ENCODE measurements at places on chromosomes 2 and 18.

DNA sequence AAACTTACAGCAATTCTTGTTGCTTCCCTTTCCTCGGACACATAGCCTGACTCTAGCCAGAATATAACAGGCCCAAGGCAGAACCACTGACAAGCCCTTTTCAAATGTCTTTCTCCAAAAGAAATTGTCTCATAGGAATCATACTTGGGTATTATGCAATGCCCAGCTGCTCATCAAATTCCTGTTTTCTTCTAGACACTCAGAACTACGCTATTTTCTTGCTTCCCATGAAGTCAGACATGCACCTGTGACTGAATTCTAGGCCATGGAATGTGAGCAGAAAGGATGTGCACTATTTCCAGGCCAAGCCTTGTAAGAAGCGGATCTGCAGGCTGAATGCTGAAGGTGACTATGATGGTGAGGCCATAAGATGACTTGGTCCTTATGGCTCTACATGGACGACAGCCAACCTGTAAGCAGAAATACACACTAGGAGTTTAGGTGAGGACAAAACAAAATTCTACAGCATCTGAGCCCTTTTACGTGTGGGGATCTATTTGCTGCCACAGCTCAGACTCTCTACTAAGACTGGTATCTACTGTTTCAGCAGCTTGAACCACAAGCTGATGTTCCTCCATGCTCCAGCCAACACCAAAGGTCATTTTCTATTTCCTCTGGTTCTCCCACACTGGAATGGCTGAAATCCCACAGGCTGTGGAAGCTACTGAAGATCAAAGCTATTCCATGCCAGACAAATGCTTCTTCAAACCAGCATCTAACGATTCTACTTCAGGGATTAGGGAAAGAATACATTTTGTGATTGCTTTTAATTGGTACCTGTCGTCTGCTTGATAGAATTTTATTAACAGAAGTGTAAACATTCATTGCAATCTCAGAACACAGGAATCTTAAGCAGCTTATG is 378.7 kb downstream of the RBM43 start:
- no peak for DNase-seq

DNA sequence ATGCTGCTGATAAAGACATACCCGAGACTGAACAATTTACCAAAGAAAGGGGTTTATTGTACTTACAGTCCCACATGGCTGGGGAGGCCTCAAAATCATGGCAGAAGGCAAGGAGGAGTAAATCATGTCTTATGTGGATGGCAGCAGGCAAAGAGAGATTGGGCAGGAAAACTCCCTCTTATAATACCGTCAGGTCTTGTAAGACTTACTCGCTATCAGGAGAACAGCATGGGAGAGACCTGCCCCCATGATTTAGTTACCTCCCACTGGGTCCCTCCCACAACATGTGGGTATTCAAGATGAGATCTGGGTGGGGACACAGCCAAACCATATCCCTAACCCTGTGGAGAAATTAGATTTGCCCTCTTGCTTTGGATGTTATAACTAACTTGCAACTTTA is 1068.0 kb upstream of the ZEB2 start:
- no peak for DNase-seq

GRCh38 chr18:51513517-51513916 is 316.0 kb upstream of the MEX3C start:
- DNase-seq: no peak

- DNase-seq: no peak
These were observed 757 bp downstream of the HDHD2 start for GRCh38 chr18:47149457-47150028.

- no peak for DNase-seq
These were observed 43.3 kb downstream of the ZNF532 start for GRCh38 chr18:58908006-58908405.

GRCh38 chr2:133884739-133885381 is 316.6 kb upstream of the NCKAP5 start:
- no peak for DNase-seq

GRCh38 chr18:76764291-76764901 is 58.0 kb upstream of the ZNF236 start:
- DNase-seq: no peak

DNA sequence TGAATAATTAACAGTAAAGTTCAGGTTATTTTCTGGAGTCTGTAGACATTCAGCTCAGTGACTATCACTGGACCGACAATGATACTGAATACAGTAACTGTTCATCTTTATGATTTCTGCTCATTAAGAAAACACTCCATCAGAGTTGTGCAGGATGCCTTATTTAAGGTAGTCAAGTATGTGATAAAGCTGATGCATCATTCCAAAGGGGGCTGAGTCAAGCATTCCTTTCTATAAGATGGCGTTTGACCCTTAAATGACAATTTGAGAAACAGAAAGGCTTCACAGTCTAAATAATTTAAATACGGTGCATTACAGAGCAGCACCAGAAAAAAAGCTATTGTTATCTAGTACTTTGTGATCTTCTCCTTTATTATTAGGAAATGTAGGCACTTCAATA is 131.1 kb downstream of the CDH2 start:
- DNase-seq: no peak
